ENCODE measurements at places on chromosomes 6 and 20.

DNA sequence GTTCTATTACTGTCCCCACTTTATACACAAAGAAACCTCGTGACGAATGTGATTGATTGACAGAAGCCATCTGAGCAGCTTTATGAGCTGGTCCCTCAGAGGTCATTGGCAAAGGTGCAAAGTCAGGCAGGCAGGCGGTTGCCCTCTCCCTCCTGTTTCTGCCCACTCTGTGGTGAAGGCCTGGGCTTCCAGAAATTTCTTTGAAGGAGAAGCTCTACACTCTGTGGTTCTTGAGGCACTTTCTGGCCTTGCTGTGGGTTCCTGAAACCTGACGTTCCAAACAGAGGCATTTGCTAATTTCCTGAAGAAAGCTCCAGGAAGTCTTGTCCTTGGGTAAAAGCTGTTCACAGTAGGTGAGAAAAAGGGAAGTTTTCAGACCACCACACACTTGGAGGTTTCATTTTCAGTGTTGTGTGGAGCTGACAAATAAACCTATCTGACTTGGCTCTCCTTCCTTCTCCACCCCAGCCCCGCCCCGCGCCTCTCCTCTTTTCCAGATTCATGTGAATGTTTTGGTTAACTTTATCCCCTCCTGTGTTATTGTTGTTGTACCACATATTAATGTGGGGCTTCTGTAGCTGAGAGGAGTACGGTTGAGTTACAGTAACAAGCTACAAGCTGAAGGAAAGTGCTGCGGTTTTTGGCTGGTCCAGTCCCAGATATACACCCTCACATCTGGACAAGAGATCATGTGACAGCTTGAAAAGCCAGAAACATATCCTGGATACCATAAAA, 274.1 kb downstream of the CLIC5 start:
- no peak overlapping the region for H3K27ac ChIP-seq
- no peaks in the 10 kb centered on the region for H3K36me3 ChIP-seq
- no peak for DNase-seq

GRCh38 chr6:110618591-110619267, 142.3 kb upstream of the SLC22A16 start:
- H3K4me1 ChIP-seq, result peaks cover 7% of the 10 kb centered on the region
- no peak overlapping the region for H3K27ac ChIP-seq
- H3K36me3 ChIP-seq, result peaks cover 17% of the 10 kb centered on the region
- H3K4me3 ChIP-seq, result no peak overlapping the region
- no peak for DNase-seq

- H3K27me3 ChIP-seq, result peaks cover 20% of the 10 kb centered on the region
- no peaks in the 10 kb centered on the region for H3K36me3 ChIP-seq
- no peak overlapping the region for H3K27ac ChIP-seq
- H3K4me3 ChIP-seq, result no peak overlapping the region
- DNase-seq, result no peak
Observed at GRCh38 chr6:25676775-25677174, 24.8 kb downstream of the SCGN start.

DNA sequence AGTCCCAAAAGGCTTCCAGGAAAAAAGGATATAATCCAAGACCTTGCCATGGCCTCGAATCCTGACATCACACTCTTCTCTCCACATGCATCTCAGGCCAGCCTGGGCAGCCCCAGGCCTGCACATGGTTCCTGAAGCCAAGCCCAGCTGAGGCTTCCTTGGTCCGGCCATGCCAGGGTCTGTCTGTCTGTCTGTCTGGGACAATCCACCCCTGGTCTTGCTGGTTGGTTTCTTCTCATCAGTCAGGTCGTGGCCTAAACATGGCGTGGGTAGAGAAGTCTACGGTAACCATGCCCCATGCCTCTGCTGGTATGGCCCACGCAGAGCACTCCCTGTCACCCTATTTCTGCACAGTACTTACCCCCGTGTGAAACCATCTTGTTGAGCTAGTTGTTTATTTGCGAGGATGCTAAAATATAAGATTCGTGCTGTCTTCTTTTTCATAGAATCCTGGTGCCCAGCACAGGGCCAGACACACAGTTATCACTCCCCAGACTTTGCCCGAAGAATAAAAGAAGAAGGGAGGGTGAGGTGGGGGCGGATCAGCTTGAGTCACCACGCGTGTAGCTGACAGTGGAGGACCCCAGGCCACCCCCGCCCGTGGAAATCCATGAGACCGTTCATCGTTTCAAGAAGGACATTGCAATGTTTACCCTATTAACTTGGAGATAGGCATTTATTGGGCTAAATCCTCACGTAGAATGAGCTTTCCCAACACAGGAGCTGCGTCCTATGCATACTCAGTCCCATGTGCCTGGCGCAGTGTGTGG, 107.2 kb downstream of the RNASET2 start:
- H3K27me3 ChIP-seq, result peaks cover 11% of the 10 kb centered on the region
- peaks cover 2% of the 10 kb centered on the region for H3K36me3 ChIP-seq
- H3K27ac ChIP-seq, result no peak overlapping the region
- H3K4me1 ChIP-seq, result peaks cover 9% of the 10 kb centered on the region
- H3K4me3 ChIP-seq, result no peak overlapping the region

DNA sequence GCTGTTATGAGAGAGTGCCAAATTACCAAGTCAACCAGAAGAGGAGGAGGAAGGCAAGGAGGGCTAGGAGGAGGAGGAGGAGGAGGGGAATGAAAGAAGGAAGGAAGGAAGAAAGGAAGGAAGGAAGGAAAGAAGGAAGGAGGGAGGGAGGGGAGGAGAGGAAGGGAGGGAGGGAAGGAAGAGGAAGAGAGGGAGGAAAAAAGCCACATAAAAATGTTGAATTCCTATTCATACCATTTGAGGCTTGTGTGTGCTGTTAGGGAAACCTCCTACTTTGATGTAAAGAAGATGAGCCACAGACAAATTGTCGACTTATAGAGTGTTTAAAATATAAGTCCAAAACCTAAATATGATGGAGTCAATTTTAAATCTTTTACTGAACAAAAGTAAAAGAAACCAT, 65.3 kb upstream of the MYLIP start:
- H3K27ac ChIP-seq, result no peak overlapping the region
- H3K36me3 ChIP-seq, result no peaks in the 10 kb centered on the region
- no peak overlapping the region for H3K4me3 ChIP-seq
- no peak for DNase-seq
- peaks cover 10% of the 10 kb centered on the region for H3K4me1 ChIP-seq
- H3K27me3 ChIP-seq, result no peaks in the 10 kb centered on the region

DNA sequence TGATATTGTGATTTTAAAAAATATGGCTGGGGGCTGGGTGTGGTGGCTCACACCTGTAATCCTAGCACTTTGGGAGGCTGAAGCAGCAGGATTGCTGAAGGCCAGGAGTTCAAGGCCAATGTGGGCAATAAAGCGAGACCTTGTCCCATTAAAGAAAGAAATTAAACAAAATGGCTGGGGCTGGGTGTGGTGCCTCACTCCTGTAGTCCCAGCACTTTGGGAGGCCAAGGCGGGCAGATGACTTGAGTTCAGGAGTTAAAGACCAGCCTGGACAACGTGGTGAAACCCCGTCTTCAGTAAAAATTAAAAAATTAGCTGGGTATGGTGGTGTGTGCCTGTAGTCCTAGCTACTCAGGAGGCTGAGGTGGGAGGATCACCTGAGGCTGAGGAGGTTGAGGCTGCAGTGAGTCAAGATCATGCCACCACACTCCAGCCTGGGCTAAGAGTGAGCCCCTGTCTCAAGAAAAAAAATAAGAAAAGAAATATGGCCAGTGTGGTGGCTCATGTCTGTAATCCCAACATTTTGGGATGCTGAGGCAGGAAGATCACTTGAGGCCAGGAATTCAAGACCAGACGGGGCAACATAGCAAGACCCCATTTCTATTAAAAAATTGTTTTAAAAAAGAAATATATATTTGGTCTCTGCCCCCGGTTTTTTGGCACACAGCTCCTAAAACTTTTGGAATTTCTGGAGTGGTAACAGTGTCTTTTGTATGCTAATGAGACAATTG, 39.8 kb downstream of the SLC17A5 start:
- no peak overlapping the region for H3K27ac ChIP-seq
- no peaks in the 10 kb centered on the region for H3K27me3 ChIP-seq
- no peak overlapping the region for H3K4me3 ChIP-seq
- no peak for DNase-seq
- peaks cover 9% of the 10 kb centered on the region for H3K4me1 ChIP-seq

DNA sequence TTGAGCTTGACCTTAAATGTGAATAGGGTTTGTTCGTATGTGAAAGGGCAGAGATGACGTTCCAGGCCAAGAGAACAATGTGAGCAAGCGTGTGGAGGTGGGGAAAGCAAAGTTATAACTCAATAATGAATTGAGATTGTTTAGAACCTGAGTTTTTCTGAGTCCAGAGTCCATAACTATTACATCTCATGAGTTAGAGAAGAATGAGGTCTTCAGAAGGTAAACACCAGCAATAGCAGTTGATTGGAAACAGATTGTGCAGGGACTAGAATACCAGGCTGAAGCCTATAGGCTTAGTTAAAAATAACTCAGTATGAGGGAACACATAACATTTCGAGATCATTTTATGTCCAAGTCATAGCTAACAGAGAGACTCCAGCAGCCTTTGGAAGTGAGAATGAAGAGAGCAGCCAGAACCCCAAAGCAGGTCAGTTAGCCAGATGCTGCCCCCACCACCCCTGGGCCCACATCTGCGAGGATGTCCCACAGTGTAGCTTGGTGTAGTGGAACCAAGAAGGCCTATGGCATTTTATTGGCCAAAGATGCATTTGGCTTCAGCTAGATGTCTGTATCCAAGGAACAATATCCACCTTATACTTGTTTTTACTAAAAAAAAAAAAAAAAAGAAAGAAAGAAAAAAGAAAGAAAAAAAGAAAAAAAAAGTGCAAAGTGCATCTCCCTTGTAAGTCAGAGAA, 121.7 kb downstream of the TNFRSF21 start:
- peaks cover 13% of the 10 kb centered on the region for H3K4me1 ChIP-seq
- no peak overlapping the region for H3K27ac ChIP-seq
- H3K36me3 ChIP-seq, result no peaks in the 10 kb centered on the region
- H3K4me3 ChIP-seq, result no peak overlapping the region
- no peaks in the 10 kb centered on the region for H3K27me3 ChIP-seq
- no peak for DNase-seq

DNA sequence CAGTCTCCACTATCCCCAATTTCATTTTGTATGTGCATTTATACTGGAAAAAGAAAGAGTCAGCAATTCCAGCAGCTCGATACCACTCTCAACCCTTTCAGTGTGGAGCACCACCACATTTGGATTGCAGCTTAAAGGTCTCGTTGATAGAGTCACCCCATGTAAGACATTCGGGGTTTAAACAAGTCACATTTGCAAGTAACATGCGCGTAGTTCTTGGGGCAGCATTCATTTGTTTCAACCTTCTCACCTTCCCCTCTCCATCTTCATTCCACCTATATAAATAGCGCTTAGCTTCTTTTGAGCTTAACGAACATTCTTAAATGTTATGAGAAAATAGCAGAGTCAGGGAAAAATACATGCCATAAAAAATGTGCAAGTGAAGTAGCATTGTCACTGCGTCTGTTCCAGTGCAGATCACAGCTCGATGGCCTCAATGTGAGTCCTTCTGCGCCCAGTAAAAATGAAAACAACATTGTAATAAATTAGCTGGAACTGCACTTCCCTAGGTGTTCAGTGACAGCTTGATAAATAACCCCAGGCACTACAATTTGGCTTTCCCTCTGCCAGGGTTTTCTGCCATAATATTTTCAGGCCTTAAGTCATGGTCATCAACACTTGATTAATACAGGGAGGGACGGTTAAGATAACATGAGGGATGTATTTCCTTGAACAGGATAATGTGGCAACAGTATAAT, 737.8 kb upstream of the NRSN1 start:
- H3K36me3 ChIP-seq, result no peaks in the 10 kb centered on the region
- no peaks in the 10 kb centered on the region for H3K4me1 ChIP-seq
- DNase-seq, result no peak
- no peak overlapping the region for H3K27ac ChIP-seq

- peaks cover 50% of the 10 kb centered on the region for H3K27me3 ChIP-seq
- no peaks in the 10 kb centered on the region for H3K36me3 ChIP-seq
- H3K4me1 ChIP-seq, result no peaks in the 10 kb centered on the region
- no peak overlapping the region for H3K4me3 ChIP-seq
- H3K27ac ChIP-seq, result no peak overlapping the region
- no peak for DNase-seq
Observed at GRCh38 chr20:44800391-44801046, 9.8 kb downstream of the RIMS4 start.

GRCh38 chr20:32858701-32859372, at the start of gene EFCAB8:
EFCAB8 (plus strand) TSS chr20:32858923; CDS start chr20:32863793, 4,870 bp downstream.
- no peak for DNase-seq
- H3K4me1 ChIP-seq, result no peaks in the 10 kb centered on the region
- no peaks in the 10 kb centered on the region for H3K27me3 ChIP-seq

GRCh38 chr20:8116067-8116811, 15.8 kb upstream of the PLCB1 start:
- peaks cover 9% of the 10 kb centered on the region for H3K27me3 ChIP-seq
- DNase-seq, result no peak
- H3K4me3 ChIP-seq, result no peak overlapping the region
- H3K36me3 ChIP-seq, result no peaks in the 10 kb centered on the region
- no peak overlapping the region for H3K27ac ChIP-seq
- no peaks in the 10 kb centered on the region for H3K4me1 ChIP-seq

DNA sequence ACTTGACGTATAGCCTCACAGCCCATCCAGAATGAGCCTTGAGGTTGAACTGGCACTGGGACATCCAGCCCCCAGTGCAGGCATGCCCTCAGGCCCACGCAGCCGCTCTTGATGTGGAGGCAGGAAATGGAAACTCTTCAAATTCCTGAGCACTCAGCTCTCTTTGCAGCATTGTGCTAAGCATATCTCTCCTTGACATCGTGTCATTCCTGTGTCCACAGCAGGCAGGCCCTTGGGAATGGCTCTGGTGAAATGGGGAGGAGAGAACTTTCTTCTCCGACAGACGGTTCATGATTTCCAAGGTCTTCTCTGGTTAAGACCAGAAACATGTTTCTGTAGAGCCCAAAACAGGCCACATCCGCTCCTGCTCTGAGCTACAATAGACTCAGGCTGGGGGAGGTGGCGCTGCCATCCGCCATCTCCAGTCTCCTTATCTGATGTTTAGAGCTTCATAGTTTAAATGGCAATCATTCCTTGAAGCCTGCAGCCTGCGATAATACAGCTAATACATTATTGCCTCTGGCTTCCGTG, 248.8 kb downstream of the CDH4 start:
- H3K4me1 ChIP-seq, result peaks cover 14% of the 10 kb centered on the region
- H3K36me3 ChIP-seq, result no peaks in the 10 kb centered on the region
- peaks cover 8% of the 10 kb centered on the region for H3K27me3 ChIP-seq
- peak overlapping the region; percentile 60 for H3K27ac ChIP-seq

DNA sequence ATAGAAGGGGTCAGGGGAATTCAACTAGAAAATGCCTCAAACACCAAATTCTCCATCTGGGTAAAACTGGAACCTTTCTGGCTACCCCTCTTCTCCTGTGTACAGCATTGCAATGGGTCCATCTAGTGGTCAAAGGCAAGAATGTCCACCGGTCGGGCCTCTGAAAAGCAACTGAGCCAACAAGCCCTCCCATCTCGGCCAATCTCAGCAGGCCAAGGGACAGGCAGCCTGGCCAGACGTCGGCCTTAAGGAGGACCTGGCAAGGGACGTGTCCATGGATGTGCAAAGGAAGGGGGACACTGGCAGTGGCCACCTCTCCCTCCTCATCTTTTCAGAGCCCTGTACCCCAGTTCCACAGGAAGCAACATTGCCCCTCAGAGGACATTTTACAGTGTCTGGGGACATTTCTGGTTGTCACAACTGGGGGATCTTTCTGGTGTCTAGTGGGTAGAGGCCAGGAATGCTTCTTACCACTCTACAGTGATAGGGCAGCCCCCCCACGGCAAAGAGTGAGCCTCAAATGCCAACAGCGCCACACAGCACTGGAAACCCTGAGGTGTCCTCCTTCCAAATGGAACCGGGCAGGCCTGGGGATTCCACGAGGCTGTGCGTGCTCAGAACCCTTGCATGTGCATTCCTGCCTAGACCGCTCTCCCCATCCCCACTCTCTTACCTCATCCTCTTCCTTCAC, 99.8 kb upstream of the FOXA2 start:
- H3K4me1 ChIP-seq, result peaks cover 6% of the 10 kb centered on the region
- H3K36me3 ChIP-seq, result no peaks in the 10 kb centered on the region
- H3K27me3 ChIP-seq, result peaks cover 31% of the 10 kb centered on the region
- H3K4me3 ChIP-seq, result no peak overlapping the region
